SK-N-SH (cell line): ENCODE measurements at places on chromosomes 7 and 10. TPM values are rescaled to one million over a fixed set of nuclear protein-coding genes. Genes with fewer than 3 reads are reported as not detected.
A peak's percentile ranks its signal among the peaks of the same experiment; 100 is the strongest.

The PLXNA4 gene
- 2.4 and 3.0 TPM in 2 replicates for polyA plus RNA-seq

The NIPSNAP2 gene
- polyA plus RNA-seq, result 57.5 and 64.7 TPM in 2 replicates

DNA sequence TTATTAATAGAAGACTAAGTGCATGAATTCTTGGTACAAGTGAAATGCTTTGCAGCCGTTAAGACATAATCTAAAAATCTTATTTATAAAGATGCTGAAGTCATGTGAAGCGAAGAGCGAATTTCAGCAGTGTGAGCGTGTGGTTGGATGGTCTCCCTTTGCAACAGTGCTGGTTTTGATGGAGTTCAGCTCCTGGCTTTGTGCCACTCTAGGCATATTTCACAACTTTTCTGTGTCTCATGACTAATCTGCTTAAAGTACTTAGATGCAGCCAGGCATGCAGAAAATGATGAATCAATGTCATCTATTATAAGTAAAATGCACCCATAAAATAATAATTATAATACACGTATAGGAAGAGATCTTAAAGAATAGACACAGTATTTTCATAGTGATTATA lies 107.2 kb upstream of the TCERG1L start:
- DNase-seq, result no peak
- H3K4me1 ChIP-seq, result no peaks in the 10 kb centered on the region
- H3K36me3 ChIP-seq, result no peaks in the 10 kb centered on the region
- no peak overlapping the region for H3K4me3 ChIP-seq
- no peak overlapping the region for H3K27ac ChIP-seq

The DNA2 gene
- 2.5 and 3.9 TPM in 2 replicates for polyA plus RNA-seq

- no peaks in the 10 kb centered on the region for H3K36me3 ChIP-seq
- H3K27me3 ChIP-seq, result no peaks in the 10 kb centered on the region
- DNase-seq, result no peak
- H3K4me1 ChIP-seq, result peaks cover 96% of the 10 kb centered on the region; the same call in 1 of the 2 replicates
- no peak overlapping the region for H3K4me3 ChIP-seq
Measured at GRCh38 chr10:79106256-79107050, 37.7 kb downstream of the ZMIZ1 start.

The NUTM2E gene
- polyA plus RNA-seq, result 0.05 and 0.19 TPM in 2 replicates

The SFTPD gene
- 0.03 TPM in 1 of 2 replicates, not detected in the other for polyA plus RNA-seq

The AKR1C4 gene
- polyA plus RNA-seq, result not detected in 2 replicates

DNA sequence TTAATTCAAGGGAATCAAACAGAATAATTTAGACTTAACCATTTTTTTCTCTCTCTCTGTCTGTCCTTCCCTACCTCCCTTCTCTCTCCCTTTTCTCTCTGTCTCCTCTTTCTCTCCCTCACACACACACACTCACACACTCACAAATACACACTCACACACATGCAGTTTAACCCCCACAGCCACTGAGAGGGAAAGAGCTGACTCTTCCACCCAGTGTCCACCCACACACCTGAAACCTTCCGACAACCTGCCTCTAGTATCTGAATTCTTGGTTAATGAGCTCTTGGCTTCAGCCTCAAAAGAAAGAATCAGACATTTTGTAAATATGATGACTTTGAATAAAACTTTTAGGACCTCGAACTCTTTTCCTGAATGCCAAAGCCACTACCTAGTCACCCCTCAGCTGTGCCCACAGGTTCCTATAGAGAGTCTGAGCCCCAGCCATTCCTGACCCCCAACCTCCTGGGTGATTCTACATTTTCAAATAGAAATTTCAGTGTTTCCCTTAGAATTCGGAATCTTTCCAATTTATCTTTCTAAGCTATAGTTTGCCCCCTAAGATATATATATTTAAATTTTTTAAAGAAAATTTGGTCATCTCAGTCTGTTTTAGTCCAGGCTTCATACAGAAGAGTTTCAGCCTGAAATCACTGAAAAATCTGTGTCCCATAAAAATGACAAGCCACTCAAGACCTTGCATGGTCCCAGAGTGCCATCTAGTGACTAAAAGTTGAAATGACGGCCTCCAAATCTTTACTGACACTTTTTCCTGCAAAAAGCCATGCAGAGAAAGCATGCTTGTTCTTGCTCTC lies 202.8 kb downstream of the IPMK start:
- no peaks in the 10 kb centered on the region; the same call in 1 of the 2 replicates for H3K27me3 ChIP-seq
- peak; percentile 43 for DNase-seq
- no peaks in the 10 kb centered on the region for H3K36me3 ChIP-seq
- H3K4me1 ChIP-seq, result no peaks in the 10 kb centered on the region; the same call in 1 of the 2 replicates

The TAF5 gene
- polyA plus RNA-seq, result 1.3 and 1.4 TPM in 2 replicates

The HTR7 gene
- polyA plus RNA-seq, result 0.16 and 0.24 TPM in 2 replicates

The SRI gene
- polyA plus RNA-seq, result 195 and 197 TPM in 2 replicates

DNA sequence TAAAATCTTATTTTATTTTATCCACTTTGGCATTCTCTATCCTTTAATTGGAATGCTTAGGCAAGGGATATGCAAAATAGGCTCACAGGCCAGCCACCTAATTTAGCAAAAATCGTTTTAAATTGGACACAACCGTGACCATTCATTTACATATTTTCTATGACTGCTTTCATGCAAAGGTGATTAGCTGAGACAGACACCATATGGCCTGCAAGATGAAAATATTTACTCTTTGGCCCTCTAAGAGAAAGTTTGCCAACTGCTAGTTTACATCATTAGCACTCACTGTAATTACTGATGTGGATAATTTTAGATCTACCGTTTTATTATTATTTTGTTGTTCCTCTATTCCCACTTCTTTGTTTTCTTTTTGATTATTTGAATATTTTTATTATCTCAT lies 375.5 kb upstream of the LRRTM3 start:
- no peaks in the 10 kb centered on the region for H3K4me1 ChIP-seq
- no peak for DNase-seq
- H3K36me3 ChIP-seq, result no peaks in the 10 kb centered on the region

The PDE1C gene
- polyA plus RNA-seq, result 4.6 and 7.3 TPM in 2 replicates

The SUFU gene
- polyA plus RNA-seq, result 4.6 and 5.7 TPM in 2 replicates

The GRM3 gene
- polyA plus RNA-seq, result not detected in 2 replicates

GRCh38 chr10:420154-421121 lies 269.0 kb downstream of the DIP2C start:
- DNase-seq, result no peak
- H3K4me1 ChIP-seq, result no peaks in the 10 kb centered on the region
- no peaks in the 10 kb centered on the region for H3K27me3 ChIP-seq
- no peak overlapping the region for H3K27ac ChIP-seq
- H3K36me3 ChIP-seq, result peaks cover 20% of the 10 kb centered on the region; the same call in 1 of the 2 replicates
- H3K4me3 ChIP-seq, result no peak overlapping the region

DNA sequence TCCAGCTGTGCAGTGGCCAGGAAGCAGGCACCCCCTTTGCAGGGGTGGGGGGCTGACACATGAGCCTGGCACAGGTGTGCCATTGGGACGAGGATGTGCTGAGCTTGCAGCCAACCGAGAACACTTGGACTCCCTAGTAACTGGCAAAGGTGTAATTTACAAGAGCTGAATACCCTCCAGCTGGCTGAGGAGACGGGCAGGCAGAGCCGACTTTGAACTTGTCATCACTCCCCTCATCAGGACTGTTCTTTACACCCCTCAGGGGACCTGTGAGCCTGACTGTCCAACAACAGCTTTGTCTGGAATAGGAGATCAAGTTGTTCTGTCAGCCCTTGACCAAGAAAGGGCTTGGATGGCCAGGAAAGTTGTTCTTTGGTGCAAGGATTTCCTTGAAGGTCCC lies 61.2 kb downstream of the CDH23 start:
- H3K4me1 ChIP-seq, result peaks cover 5% of the 10 kb centered on the region; the same call in 1 of the 2 replicates
- H3K4me3 ChIP-seq, result no peak overlapping the region
- no peak overlapping the region for H3K27ac ChIP-seq
- no peak for DNase-seq

The GJD4 gene
- polyA plus RNA-seq, result not detected in 2 replicates

DNA sequence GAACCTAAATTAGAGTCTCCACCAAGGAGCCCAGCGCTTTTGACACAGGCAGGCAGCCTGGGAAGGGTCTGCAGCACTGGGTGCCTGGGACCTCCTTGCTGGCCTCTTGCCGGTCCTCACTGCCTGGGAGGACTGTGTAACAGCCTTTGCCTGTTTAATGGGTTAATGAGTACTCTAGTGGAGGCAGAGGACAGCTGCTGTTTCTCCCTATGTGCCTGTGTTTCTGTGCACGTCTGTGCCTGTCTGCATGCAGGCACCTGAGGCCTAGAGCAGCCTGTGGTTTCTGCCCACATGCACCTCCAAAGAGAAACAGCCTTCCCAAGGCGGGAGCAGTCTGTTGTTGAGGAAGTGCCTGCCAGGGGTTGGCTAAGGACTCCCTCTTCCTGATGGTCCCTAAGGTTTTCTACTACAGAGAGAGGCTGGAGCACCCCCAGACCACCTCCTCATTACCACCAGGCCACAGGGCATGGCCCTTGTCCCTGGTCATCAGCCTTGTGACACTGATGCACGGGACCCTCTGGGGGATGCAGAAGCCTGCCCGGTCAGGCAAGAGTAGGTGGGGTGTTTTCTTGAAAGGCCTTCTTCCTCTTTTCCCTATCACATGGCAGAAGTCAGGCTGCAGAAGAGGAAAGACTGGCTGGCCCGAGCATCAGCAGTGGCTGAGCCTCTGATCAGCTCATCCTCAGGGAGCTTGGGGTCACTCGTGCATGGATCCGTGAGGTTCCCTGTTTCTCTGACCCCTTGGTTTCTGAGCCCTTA lies 14.2 kb downstream of the SLC29A3 start:
- no peaks in the 10 kb centered on the region for H3K4me1 ChIP-seq
- no peak for DNase-seq
- H3K27ac ChIP-seq, result no peak overlapping the region
- H3K36me3 ChIP-seq, result peaks cover 3% of the 10 kb centered on the region; the same call in 1 of the 2 replicates

DNA sequence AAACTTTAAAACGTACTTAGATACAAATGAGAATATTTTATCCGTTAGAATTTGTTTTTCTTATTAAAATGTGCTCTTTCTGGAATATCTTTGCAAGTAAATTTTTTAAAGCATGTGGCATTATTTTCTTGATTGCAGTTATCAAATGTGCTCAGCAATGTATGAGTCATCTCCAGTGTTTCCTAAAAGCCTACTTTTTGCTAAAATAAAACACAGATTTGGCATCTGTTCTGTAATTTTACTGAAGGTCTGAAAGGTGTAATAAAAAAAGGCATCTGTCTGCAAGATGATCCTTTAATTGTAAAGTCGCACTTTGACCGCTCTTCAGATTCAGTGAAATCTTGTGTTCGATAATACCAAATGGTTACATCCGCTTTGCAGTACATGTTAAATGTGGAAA lies 3.4 kb downstream of the GNAT3 start:
- peaks cover 5% of the 10 kb centered on the region; the same call in 1 of the 2 replicates for H3K4me1 ChIP-seq
- no peaks in the 10 kb centered on the region for H3K27me3 ChIP-seq
- no peak overlapping the region for H3K4me3 ChIP-seq
- H3K36me3 ChIP-seq, result no peaks in the 10 kb centered on the region
- no peak for DNase-seq
- no peak overlapping the region; the same call in 1 of the 2 replicates for H3K27ac ChIP-seq

- H3K27me3 ChIP-seq, result no peaks in the 10 kb centered on the region
- no peaks in the 10 kb centered on the region for H3K4me1 ChIP-seq
- H3K27ac ChIP-seq, result no peak overlapping the region
- DNase-seq, result no peak
Measured at GRCh38 chr10:75606203-75606779, 174.9 kb downstream of the LRMDA start.

The HOXA11 gene
- not detected in 2 replicates for polyA plus RNA-seq

The OR6V1 gene
- not detected in 2 replicates for polyA plus RNA-seq

- H3K4me3 ChIP-seq, result no peak overlapping the region
- DNase-seq, result no peak
- H3K36me3 ChIP-seq, result no peaks in the 10 kb centered on the region
- no peaks in the 10 kb centered on the region for H3K4me1 ChIP-seq
- no peak overlapping the region for H3K27ac ChIP-seq
- peaks cover 37% of the 10 kb centered on the region; the same call in 1 of the 2 replicates for H3K27me3 ChIP-seq
Measured at GRCh38 chr7:120864141-120864900, 6.4 kb upstream of the TSPAN12 start.

- H3K4me3 ChIP-seq, result no peak overlapping the region
- H3K4me1 ChIP-seq, result peaks cover 6% of the 10 kb centered on the region; the same call in 1 of the 2 replicates
- DNase-seq, result no peak
- no peaks in the 10 kb centered on the region for H3K27me3 ChIP-seq
- H3K36me3 ChIP-seq, result no peaks in the 10 kb centered on the region
- no peak overlapping the region for H3K27ac ChIP-seq
Measured at GRCh38 chr10:87605628-87606251, 53.9 kb upstream of the PAPSS2 start.

- peaks cover 7% of the 10 kb centered on the region for H3K4me1 ChIP-seq
- no peak for DNase-seq
- H3K36me3 ChIP-seq, result peaks cover 39% of the 10 kb centered on the region
- no peak overlapping the region for H3K4me3 ChIP-seq
- H3K27ac ChIP-seq, result no peak overlapping the region
Measured at GRCh38 chr10:15120523-15120922, 23.4 kb downstream of the RPP38 start.

GRCh38 chr7:140402178-140402835 lies 1.6 kb upstream of the RAB19 start:
- H3K4me1 ChIP-seq, result no peaks in the 10 kb centered on the region; the same call in 1 of the 2 replicates
- DNase-seq, result no peak
- no peak overlapping the region for H3K4me3 ChIP-seq
- H3K36me3 ChIP-seq, result no peaks in the 10 kb centered on the region
- H3K27me3 ChIP-seq, result peaks cover 23% of the 10 kb centered on the region

GRCh38 chr7:70383066-70383782 lies 748.7 kb upstream of the GALNT17 start:
- H3K36me3 ChIP-seq, result no peaks in the 10 kb centered on the region
- H3K27ac ChIP-seq, result peak overlapping the region; percentile 84
- no peak overlapping the region for H3K4me3 ChIP-seq
- H3K4me1 ChIP-seq, result peaks cover 18% of the 10 kb centered on the region

The CPVL gene
- 0.16 TPM in 1 of 2 replicates, not detected in the other for polyA plus RNA-seq

DNA sequence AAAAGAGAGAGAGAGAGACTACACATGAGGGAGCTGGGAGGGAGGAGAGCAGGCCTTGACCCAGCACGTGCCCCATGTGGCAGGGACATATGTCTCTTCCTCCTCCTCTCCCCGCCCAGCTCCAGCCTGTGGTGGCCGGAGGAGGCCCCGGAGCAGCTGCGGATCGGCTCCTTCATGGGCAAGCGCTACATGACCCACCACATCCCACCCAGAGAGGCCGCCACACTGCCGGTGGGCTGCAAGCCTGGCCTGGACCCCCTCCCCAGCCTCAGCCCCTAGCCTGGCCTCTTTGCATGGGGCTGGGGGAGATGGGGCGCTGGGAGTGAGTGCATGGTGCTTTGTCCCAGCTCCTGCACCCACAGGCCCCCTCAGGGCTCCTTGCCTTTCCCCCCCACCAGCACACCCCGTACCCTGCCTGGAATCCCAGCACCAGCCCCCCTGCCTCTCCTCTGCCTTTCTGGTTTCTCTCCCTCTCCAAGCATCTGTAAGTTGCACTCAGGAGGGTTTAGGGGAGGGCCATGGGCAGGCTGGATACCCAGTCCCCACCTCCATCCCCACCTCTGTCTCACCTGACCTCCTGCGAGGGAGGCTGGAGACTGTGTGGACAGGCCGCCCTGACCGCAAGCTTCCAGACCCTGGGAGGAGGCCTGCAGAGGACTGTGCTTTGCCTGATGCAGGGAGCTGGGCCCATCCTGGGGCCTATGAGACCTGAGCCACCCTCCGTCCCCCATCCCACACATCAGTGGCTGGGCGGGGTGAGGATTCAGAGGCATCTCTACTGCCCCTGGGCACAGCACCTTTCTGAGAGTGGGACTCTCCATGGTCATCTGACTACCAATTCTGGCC lies 4.8 kb downstream of the UPK3B start:
- no peak overlapping the region for H3K27ac ChIP-seq
- H3K4me3 ChIP-seq, result no peak overlapping the region
- H3K36me3 ChIP-seq, result no peaks in the 10 kb centered on the region
- peaks cover 7% of the 10 kb centered on the region; the same call in 1 of the 2 replicates for H3K4me1 ChIP-seq
- DNase-seq, result peak; percentile 38
- H3K27me3 ChIP-seq, result no peaks in the 10 kb centered on the region

The TIMM23B gene
- polyA plus RNA-seq, result 17.4 and 23.3 TPM in 2 replicates
